ENCODE measurements at places on chromosomes 3 and 15.

DNA sequence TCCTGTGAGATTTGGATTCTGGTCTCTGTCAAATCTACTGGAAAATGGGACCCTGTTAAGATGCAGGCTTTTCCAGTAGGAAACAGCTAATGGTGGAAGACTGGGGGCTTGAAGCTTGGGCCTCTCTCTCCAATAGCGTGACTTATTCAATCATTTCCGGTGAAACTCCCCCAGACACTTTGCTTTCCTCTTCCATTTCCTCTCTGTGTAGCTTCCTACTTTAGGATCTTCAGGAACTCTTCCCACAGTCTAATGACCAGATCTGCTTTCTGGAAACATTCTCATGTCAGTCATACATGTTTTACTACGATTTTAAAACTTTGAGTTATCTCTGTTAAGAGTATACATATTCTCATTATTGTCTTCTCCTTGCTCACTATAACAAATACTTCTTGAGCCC is 28.0 kb upstream of the TPRG1 start:
- DNase-seq = no peak

DNA sequence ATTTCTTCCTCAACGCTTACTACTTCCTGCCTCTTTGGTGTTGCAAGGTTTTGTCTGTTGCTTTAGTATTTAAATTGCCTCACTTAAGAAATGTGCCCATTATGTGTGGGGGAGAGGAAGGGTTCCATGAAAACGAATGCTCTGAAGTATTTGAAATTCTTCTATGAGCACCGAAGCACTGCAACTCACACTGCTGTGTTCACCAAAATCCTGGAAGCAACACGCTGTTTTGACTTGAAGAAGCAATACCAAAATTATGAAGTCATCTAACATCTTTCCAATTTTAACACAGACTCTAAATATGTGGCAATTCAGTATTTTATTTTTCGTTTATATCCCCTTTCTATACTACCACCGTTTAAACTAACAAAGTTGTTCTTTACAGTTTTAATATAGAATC is 101.5 kb downstream of the RBMS3 start:
- DNase-seq = no peak

- DNase-seq = no peak
Observed at GRCh38 chr3:39396690-39397089, 9.8 kb upstream of the RPSA start.

- no peak for DNase-seq
Observed at GRCh38 chr3:82087958-82088357, 326.5 kb upstream of the GBE1 start.

GRCh38 chr3:75396316-75396802 is 267.8 kb upstream of the FRG2C start:
- DNase-seq = no peak

GRCh38 chr3:60594025-60594424 is 657.2 kb downstream of the FHIT start:
- no peak for DNase-seq

DNA sequence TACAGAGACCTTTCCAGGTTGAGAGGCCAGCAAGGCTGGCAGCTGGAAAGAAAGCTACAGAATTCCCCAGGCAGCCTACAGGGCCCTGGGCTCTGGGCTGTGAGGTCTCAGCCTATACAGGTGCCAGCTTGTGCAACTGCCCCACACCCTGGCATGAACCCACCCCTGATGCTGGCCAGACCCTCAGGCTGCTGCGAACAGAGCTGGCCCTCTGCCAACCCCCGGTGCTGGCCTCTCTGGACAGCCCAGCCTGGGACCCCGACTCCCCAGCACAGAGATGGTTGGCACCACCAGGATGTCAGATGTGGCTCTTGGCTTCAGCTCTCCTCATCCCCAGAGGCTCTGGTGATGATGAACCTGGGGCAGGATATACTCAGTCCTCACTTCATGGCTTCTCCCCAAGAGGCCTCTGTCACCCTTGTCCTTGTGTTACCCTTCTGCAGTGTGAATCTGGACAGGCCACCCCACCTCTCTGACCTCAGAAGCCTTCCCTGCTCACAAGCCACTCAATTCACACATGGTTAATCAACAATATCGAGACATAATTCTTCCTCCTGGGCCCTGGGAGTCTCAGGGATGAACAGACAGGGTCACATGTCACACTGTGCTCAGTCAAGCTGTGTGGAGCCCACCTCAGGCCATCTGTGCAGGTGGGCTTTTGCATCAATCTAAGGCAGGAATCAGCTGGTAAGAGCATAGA is 11.0 kb upstream of the BFSP2 start:
- DNase-seq = no peak

DNA sequence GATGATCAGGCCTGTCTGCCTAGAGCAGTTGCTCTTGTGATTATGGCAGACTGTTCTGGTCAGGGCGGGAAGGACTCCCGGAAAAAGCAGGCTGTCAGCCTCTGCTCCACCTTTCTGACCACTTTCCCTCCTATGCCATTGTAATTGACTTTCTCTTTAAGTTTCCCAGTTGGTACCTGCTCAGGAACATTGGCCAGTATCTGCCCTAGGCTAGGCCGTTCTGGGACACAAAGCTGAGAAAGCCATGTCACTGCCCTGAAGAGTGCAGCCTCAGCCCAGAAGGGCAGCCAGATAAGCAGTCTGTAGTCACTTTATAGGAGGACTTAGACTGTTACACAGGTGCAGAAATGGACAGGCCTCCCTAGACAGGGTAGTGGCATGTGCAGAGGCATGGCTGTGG is 80.8 kb downstream of the CLSTN2 start:
- no peak for DNase-seq

DNA sequence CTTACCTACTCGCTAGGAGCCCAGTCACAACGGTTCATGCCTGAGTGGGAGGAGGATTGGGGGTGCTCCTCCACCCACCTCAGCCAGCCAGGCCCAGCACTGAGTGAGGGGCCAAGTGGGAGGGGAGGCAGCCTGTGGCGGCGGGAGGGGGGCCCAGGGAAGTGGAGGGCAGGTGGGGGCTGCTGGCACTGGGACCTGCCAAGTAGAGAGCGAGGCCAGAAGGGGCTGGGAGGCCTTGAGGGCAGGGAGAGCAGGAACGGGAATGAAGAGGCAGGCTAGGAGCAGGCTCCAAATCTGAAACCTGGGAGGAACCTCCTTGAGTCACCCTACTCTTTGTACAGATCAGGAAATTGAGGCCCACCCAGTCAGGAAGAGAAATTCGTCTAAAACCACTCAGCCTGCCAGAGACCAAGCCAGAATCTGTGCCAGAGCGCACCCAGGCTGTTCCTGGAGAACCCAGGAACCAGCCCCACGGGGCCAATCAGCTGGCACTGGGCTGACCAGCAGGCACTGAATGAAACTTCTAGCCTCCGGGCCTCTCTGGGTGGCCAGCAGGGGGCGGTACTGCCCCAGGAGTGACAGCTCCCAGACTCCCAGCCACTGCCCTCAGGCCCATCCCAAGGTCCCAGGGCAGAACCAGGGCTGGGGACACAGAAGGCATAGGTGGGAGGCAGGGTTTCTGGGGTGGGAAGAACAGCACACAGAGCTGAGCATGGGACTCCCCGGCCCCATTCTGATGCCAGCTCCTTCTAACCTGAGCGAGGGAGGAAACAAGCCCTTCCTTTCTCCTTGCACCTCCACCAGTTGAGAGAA is 14.8 kb upstream of the CYP11A1 start:
- DNase-seq = peak; percentile 85

GRCh38 chr15:62449638-62450037 is 284.6 kb upstream of the C2CD4B start:
- no peak for DNase-seq

DNA sequence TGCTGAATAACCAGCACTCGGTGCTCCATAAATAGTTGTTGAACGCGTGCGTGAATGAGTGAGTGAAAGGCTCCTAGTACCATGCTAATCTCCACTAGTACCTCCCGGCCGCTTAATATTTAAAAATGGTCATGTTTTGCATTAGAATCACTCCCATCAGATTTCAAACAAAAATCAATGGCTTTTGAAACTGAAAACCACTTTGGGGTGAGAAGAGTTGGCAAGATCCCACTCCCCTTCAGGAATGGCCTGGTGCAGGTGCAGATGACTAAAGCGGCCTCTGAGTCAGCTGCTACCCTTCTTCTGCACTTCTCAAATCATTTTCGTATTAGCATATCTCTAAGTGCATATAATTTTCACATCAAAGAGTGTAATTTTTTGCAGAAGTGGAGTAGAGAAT is 425.3 kb upstream of the PROK2 start:
- DNase-seq = no peak

DNA sequence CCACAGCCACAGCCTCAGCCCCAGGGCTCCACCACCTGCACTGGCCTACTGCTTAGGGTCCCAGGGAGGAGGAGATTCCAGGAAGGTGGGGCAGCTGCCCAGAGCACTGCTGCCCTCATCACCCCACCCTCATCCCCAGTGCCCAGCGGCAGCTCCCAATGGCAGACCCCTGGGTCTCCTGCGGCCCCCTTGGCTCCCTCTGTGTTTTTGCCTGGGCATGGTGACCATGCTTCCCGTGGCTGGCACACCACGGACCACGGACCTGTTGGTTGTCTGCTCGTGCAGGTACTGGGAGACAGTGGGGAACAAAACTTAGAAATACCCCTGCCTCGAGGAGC is 2.7 kb downstream of the CHST13 start:
- no peak for DNase-seq

DNA sequence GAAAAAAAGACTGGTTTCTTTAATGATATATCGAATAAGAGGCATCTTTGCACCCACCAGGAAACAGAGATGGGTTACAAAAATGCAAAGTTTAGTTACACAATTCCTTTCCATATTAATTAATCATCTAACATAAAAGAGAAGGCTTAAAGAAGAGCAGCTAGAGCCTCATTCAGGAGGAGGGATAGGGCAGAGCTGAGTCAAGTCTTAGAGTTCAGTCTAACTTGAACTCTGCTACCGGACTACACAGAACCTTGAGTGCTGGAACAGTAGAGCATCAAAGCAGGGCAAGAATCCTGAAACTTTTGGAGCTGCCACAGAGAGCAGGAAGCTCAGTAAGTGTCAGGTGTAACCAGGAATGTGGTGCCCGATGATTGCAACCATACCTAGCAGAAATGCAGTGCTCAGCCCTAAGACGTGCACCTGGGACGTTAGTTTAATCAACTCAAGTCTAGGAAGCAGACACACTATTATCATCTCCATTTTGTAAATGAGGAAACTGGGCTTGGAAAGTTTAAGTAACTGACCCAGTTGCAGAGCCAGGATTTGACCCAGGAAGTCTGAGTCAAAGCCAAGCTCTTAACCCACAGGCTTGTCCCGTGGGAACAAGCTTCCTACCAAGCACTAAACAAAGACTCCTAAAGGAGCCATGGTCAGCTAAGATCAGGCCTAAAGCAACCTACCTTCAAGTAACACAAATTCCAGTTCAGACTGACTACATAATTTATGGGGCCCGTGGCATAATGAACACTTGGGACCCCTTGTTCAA is 187.4 kb downstream of the FOXP1 start:
- peak; percentile 74 for DNase-seq

GRCh38 chr3:195178124-195178910 is 92.6 kb downstream of the XXYLT1 start:
- no peak for DNase-seq

DNA sequence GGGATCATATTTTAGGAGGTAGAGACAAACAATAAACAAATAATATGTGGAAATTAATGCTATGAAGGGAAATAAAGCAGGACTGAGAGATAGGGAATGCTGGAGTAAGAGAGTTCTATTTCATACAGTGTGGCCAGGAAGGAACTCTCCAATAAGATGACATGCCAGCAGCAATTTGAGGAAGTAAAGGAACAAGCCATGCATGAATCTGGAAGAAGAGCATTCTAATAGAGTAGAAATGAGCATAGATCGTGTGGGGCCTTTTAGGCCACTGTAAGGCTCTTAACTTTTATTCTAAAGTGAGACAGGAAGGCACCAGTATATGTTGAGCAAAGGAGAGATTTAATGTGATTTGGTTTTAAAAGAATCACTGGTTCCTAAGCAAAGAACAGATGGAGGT is 126.3 kb downstream of the DMXL2 start:
- peak; percentile 6 for DNase-seq

GRCh38 chr3:195854628-195855294 is 43.0 kb upstream of the MUC4 start:
- DNase-seq = no peak

GRCh38 chr15:74511583-74511982 is 29.4 kb upstream of the ARID3B start:
- peak; percentile 78 for DNase-seq

DNA sequence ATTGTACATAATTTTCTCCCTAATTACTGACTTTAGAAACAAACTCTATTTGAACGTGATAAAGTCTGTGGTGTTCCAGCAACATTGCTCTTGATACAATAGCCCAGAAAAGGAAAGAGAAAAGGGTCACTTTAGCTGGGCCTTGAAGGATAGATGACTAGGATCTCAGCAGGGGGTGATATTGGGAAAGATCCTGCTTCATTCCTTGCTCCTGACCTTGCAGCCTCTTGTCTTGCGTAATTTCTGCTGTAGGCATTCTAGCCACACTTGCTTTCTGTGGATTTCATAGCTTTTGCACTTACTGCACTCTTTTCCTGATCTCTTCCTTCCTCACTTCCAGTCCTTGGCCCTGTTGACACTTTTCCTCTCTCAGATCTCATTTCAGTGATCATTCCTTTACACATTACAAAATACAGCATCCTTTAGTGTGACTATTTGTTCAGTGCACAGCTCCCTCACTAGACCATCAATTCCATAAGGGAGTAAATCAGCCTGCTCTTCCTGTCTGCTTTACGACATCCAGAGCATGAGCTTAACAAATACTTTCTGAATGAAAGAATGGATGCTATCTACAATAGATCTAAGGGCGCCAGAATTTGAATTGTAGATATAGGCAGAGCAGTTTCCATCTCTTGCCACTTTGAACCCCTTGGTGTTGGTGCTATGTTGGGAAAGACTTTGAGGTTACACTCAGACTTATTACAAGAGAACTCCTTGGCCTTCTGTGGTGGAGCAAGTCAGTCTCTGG is 559.6 kb upstream of the MDFIC2 start:
- no peak for DNase-seq

DNA sequence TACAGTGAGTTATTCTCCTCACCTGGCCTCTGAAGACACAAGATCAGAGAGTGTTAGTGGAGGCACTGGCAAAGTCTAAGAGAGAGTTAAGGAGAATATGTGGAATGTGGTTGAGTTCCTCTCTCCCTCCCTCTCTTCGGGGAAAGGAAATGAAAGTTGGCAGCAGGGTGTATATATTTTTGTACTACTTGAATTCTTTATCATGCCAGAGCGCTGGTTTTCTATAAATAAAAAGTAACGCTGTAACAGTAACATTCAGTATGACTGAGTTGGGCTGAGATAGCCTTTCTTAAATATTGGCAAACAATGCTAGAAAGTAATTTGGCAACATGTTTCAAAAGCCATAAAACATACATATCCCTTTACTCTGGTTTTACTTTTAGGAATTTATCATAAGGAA is 77.5 kb upstream of the TNFAIP8L3 start:
- no peak for DNase-seq

- no peak for DNase-seq
Observed at GRCh38 chr3:120129718-120130513, 35.7 kb upstream of the GSK3B start.

DNA sequence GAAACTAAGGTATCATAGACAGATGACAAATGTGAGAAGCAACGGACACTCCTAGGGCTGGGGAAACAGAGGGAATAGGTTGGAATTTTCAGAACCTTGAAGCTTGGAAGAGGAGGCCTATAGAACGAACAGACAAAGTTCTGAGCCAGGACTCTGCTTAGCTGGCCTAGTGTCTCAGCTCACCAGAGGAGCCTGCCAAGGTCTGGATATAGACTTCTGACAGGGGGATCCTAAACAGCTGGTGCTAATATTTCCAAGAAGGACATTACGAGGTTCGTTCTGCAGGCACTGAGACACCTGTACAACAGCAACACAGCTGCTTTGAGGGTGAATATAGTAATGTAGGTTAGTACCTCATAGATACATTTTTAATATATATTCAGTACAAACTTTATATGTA is 266.3 kb downstream of the CHL1 start:
- DNase-seq = no peak
